ENCODE measurements at places on chromosomes 5 and 9.

- peak; percentile 76 for DNase-seq
Measured at GRCh38 chr9:32348106-32348695, 36.2 kb upstream of the ACO1 start.

DNA sequence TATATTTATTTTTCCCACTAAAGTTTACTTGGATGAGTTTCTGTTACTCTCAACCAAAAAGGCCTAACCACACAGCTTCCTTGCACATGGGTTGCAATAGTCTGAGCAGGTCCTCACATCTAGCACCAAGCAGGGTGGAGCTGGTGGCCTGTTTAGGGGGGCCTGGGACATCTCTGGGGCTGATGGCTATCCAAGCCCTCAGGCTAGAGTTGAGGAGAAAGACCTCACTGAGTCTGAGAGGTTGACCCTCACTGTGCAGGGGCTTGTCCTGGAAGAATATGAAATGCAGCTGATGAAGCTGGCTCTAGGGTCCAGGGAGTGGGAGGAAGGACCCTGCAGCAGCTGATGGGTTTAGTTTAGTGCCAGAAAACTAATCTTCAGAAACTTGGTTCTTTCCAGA is 217.1 kb upstream of the MVB12B start:
- DNase-seq: no peak

GRCh38 chr9:98641695-98642094 is 67.0 kb downstream of the GABBR2 start:
- DNase-seq: no peak

DNA sequence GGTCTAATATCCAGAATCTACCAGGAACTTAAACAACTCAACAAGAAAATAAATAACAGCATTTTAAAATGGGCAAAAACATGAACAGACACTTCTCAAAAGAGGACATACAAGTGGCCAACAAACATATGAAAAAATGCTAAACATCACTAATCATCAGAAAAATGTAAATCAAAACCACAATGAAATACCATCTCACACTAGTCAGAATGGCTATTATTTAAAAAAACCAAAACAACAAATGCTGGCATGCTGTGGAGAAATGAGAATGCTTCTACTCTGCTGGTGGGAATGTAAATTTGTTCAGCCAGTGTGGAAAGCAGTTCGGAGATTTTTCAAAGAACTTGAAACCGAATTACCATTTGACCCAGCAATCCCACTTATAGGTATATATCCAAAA is 63.1 kb downstream of the ADAMTS6 start:
- peak; percentile 36 for DNase-seq

DNA sequence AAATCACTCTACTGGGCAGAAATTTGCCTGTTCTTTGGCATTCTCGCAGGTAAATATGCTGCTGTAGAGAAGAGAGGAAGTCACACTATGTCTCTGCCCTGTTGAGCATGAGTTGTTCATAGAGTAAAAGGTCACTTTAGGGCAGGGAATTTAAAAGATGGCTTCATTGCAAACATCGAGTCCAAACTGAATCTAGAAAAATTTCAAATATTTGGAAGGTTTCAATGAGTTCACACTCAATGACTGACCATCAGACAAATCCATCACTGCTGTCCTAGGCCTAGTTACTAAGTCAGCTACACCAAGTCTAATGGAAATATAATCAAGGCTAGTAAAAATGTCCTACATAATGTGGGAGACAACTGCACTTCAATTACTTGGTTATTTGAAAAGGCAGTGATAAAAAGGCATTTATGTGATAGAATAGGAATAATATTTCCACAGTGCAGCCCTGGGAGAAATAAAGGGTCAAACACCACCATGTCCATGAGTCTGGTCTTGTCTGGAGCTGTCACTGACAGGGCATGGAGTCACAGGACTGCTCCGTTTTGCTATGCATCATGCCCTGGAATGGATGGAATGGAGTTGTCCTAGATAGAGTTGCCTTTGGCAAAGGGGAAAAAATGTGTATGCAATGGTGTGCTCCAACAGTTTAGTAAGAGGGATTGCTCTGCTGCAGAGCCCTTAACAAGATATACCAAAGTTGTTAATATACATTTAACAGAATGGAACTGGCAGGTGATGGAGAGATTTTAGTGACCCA is 218.5 kb upstream of the DAPK1 start:
- DNase-seq: peak; percentile 67

- peak; percentile 66 for DNase-seq
Measured at GRCh38 chr5:171961117-171961516, 45.3 kb downstream of the FBXW11 start.

DNA sequence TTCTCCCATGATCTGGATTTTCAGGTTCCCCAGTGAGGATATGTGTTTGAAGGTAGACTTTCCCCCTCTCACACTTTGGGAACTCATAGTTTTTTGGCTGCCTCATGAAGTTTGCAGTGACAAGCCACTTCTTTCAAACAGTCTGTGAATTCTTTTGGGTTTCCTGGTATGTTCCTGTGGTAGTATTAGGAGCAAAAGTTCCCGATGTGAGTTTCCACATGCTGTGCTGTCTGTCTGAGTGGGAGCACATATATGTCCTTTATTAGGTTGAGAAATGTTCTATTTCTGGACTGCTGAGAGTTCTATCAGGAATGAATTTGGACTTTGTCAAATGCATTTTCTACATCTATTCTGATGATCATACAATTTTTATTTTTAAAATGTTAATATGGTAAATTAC is 273.2 kb upstream of the TARS1 start:
- DNase-seq: no peak

GRCh38 chr5:77832938-77833337 is 56.8 kb upstream of the TBCA start:
- no peak for DNase-seq

GRCh38 chr9:111136180-111136579 is 97.9 kb upstream of the LPAR1 start:
- no peak for DNase-seq

DNA sequence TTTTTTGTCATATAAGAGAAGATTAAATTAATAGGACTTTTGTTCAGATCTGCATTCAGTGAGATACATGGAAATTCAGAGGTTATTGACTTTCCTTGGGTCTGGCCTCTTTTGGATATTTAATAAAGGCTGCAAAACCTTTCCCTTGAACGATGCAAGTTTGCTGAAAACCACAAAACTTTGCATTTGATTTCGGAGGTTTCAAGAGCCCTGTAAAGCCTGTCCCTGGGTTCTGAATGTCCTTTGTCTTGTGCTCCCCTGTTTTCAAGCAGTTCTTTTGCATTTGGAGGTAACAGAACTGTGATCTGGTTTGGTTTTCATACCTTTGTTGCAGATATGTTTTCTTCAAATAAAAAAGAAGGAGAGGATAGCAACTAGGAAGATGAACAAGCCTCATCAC is 188.1 kb upstream of the DMRT1 start:
- no peak for DNase-seq

- peak; percentile 80 for DNase-seq
Measured at GRCh38 chr5:168951356-168951755, 349.6 kb downstream of the SLIT3 start.
